ENCODE measurements at places on chromosomes 5 and 9.

- DNase-seq: no peak
Measured at GRCh38 chr9:18384066-18384465, 89.9 kb upstream of the ADAMTSL1 start.

DNA sequence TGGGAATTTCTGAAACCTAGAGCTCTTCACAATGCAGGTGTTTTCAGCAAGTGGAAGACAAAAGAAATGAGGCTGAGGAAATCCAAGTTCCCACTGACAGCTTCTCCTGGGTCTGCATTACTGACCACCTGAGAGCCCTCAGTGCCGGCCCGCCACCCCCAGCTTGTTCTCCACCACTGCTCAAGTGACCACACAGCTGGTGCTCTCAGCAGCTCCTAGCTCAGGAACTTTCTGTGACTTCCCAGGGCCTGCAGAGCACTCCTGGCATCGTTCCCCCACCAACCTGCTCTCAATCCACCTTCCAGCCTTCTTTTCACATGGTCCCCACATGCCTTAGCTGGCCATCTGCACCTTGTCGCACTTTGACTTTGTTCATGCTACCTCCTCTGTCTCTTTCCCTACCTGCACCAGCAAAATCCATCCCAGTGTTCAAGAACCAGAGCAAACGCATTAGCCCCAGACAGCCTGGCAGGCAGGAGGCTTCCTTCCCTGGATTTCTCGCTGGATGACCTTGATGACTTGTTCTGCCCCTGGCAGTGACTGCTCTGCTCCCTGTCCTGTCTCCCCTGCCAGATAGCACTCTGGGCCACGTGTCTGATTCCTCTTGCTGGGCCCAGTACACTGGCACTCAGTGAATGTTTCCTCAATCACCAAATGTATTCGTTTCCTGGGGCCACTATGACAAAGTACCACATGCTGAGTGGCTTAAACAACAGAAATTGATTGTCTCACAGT lies 35.1 kb upstream of the NANS start:
- no peak for DNase-seq

DNA sequence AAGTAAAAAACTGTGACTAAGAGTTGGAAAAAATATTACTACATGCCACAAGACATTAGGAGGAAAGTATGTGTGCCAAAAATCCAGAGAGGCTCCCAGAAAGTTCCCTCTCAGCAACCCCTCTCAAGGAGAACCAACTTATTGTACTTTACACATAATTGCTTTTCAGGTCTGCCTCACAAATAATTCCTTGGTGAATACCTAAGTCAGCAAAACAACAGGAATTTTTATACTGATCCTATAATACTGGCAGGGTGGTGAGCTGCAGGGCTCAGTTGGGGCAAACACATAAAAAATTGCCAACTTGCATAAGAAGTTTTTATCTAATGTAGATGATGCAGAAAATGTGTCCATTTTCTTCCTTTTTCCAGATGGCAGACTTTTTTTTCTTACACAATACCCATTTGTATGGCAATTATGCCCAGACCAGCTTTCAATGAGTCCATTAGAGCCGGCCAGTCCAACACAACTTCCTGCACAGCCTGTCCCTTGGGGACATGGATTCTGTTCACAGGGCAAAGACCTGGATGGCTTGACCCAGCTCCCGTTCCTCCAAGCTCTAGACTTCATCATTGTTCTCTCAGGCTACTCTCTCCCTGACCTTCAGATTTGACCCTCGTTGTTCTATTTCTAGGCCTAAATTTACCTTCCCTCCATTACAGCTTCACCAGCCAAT lies 31.3 kb downstream of the MARCHF3 start:
- no peak for DNase-seq

GRCh38 chr9:34884747-34885189 lies 73.3 kb upstream of the PHF24 start:
- DNase-seq: peak; percentile 54

DNA sequence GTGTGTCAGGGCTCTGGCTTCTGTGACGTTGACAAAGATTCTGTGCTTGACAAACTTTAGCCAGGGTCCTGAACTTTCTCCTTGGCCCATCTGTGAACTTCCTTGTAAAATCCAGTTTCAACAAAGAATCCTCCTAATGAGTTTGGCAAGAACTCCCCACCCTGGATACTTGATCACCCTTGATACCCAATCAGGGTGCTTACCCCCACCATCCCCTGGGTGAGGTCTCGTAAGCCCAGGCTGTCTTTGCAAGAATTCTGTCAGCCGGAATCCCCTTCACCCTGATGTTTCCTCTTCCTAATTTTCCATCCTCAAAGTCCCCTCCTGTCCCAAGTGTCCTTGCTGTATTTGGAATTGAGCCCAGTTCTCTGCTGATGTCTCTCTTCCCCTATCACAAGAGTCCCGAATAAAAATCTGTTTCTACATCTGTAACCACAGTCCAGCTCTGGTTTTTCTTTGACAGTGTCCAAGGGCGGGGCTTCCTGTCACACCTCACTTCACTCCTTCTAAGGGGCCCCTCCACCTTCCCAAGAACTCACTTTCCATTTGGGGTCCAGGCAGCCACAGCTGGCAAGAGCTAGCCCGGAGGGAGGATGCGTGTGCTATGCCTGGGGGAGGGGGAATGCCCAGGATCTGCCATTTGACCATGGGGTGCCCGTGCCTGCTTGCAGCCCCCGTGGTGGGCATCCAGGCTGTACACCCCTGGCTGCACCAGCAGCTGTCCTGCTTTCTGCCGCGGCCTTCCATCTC lies 2.7 kb upstream of the CARD19 start:
- DNase-seq: no peak

DNA sequence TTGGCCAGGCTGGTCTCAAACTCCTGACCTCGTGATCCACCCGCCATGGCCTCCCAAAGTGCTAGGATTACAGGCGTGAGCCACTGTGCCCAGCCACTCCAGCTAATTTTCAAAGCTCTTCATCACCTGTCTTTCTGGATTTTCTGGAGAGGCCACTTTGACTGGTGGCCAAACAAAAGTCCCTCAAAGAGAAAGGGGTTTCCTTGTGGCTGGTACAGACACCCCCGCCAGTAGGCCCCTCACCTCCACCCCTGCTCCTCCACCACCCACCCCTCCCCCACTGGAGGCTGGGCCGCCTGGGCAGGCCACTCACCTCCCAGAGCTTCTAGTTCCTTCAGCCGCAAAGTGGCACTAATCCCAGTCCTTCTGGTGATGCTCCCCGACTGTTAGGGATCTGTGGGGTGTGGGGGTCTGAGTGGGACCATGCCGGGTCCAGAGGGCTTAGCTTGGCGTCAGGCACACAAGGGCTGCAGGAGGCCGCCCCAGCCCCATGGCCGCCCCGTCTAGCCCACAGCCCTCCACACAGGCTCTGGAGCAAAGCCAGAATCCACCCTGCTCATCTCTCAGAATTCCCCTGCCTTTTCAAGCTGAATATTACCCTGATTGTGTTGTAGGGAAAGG lies 182.0 kb upstream of the IER5L start:
- DNase-seq: no peak

GRCh38 chr9:14868772-14869583 lies 41.2 kb downstream of the FREM1 start:
- no peak for DNase-seq

DNA sequence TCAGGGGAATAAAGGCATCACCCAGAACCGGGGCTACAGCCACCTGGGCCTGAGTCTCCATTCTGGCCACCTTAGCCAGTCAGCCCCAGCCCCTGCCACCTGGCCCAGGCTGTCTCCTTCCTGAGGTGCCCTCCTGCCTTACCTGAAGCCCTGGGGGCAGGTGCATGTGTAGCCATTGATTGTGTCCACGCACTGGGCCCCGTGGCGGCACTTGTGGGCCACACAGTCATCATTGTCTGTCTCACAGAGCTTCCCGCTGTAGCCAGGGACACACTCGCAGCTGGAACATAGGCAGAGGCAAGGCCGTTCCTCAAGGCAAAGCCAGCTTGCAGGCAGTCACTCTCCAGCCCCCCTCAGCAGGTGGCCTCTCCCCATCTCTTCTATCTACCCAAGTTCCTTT lies 107.7 kb upstream of the PANK3 start:
- no peak for DNase-seq

DNA sequence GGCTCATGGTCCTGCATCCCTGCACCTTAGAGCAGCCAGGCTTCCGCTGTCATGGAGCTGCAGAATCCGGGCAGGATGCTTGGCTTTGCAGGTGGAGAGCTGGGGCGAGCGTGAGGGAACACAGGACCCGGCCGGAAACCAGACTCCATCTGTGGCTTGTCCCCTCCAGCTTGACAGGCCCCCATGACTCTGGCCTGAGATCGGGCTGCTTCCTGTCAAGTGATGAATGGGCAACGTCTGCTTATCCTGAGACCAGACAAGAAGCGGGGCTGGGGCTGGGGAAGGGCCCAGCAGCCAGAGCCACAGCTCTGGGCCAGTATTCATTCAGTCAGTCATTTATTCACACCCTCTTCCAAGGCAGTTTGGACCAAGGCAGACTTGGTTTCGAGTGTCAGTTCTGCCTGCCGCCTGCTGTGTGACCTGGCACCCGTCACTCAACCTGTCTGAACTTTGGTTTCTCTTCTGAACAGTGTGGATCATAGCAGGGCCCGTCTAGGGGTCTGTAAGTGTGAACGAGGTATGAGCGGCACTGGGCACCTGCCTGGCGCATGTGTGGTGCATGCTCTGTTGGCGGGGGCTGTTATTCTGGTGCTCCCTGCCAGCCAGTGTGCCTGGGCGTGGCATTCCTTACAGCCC lies 37.5 kb downstream of the NEK6 start:
- DNase-seq: no peak

DNA sequence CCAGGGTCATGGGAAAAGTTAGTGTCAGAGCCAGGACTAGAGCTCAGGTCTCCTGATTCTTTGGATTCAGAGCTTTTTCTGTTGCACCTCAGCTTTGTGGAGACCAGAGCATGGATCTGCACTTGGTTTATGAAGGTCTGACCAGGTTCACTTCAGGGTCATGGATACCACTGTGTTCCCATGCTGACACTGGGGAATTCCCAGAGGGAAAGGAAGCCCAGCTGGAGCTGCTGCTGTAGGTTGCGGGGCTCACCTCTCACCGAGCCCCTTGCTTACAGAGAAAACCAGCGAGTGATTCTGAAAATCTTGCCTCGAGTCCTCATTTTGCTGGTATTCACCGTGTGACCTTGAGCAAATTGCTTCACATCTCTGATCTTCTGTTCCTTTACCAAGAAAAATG lies 83.0 kb downstream of the RGS3 start:
- DNase-seq: no peak

DNA sequence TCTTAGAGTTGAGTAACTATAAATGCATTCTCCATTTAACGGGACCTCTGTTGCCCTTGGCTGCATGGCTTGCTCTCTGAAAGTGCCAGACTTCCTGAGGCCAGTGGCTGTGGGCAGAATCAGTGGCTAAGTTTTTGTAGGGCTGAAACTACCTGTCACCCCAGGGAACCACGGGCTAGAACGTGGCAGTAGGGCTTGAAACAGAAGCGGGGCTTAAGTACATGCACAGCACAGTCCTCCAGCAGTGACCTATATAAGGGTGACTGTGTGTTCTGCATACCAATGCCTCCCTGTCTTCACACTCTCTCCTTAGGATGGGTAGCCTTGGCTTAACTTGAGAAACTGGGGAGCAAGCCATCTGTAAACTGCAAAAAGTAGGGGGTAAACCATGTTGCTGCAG lies 43.6 kb upstream of the LRRTM2 start:
- DNase-seq: no peak

DNA sequence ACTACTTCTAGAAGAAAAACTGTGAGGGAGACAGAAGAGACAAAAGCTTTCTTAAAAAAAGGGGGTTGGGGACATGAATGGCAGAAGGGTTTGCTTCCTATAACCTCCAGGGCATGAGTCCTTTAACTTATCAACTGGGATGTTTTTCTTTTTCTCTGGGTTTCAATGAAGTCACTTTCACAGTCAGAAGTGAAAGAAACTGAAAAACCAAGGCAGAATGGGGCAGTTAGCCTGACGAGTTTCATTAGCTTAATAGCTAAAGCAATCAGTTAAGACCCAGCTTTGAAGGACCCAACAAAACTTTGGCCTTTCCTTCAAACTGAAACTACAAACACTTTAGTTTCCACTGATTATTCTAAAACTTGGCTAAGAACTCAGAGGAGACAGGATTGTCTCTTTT lies 4.6 kb upstream of the OR13C8 start:
- no peak for DNase-seq

- no peak for DNase-seq
Measured at GRCh38 chr5:61486476-61486875, 154.4 kb downstream of the ZSWIM6 start.

DNA sequence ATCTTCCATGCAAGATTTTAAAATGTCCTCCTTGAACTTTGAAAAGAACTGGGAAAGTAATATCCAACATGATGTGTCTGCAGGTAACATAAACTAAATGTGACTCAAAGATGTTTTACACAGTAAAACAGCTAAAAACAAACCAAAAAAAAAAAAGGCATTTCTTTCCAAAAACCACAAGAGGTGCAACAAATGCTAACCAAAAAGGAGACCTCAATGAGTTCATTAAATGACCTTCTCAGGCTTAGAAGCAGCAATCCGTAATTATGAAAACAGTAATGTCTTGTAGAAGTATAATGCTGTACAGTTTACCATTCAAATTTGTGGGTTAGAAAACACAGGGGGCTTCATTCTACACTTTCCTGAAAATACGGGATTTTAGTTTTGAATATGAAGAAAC lies 2.5 kb downstream of the RNF145 start:
- no peak for DNase-seq

DNA sequence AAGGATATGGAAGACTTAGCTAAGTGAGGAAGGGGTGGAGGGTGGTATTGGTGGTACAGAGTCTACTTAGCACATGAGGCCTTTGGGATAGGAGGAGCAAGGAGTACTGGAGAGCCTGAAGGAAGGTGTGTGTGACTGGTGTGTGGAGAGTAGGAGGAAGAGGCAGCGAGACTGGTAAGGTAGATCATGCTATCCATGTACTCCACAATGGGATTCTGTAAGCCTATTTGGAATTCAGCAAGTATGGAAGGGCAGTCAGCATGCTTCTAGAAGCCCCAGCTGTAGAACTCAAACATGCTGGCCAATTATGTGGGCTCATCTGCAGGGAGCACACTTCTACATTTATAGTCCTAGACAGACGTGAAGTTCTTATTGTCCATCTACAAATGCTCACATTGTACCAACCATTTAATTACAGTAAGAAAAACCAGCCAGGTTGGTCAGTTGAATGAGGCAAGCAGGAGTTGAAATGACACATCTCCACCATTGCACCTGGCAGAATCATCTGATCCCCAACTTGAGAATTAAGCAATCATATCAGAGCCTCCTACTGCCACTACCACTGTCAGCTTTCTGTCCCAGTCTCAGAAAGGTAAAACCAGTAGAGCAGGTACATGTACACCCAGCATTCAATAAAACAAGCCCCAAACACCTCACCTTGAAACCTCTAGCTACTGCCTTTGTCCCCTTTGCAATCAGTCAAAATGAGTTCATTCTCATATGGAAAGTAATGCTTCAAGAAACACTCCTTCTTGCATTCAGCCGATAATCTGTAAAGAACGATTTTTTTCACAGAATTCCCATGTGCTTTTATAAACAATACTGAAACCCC lies 60.9 kb upstream of the GLRX start:
- peak; percentile 61 for DNase-seq

DNA sequence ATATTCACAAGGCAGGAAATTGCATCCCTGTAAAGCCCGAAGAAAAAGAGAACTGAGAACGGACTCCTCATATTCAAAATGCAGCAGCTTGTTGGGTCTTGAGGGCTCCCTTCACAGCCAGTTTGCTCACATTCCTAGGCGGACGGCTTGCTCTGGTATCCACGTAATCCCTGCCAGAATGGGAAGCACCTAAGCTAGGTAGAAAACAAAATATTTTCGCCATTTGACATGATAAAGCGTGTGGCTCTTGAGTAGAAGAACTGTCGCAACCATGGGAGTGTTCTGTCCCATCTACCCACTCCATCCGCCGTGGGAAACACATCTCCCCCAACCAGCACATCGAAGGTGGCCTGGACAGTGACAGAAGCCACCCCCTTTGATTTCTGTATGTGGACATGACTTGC lies 183.1 kb downstream of the GAS1 start:
- DNase-seq: no peak

GRCh38 chr9:115758441-115758840 lies 395.1 kb upstream of the PAPPA start:
- no peak for DNase-seq
